ENCODE measurements at places on chromosomes 13 and 19. TPM values are rescaled to one million over a fixed set of nuclear protein-coding genes. Genes with fewer than 3 reads are reported as not detected.

- peak; percentile 68 for DNase-seq
Observed at GRCh38 chr19:35715981-35716800, 1.6 kb upstream of the KMT2B start.

DNA sequence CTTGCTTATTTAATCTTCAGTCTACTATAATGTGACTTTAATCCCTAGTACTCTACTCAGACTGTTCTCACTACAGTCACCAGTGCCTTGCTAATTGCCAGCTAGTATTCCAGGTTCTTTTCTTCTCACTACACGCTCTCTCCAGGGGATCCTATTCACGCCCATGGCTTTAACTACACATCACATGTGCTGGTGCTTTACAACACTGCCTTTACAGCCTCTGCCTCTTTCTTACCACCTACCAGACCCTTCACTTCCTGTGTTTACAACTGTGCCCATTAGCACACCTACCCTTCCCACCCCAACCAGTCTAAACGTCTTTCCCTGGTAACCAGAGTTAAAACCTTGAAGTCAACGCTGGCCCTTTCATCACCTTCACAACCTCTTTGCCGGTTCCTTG is 249.5 kb downstream of the DNAJC15 start:
- DNase-seq = no peak

- no peak for DNase-seq
Observed at GRCh38 chr13:30292325-30292724, 15.0 kb downstream of the KATNAL1 start.

DNA sequence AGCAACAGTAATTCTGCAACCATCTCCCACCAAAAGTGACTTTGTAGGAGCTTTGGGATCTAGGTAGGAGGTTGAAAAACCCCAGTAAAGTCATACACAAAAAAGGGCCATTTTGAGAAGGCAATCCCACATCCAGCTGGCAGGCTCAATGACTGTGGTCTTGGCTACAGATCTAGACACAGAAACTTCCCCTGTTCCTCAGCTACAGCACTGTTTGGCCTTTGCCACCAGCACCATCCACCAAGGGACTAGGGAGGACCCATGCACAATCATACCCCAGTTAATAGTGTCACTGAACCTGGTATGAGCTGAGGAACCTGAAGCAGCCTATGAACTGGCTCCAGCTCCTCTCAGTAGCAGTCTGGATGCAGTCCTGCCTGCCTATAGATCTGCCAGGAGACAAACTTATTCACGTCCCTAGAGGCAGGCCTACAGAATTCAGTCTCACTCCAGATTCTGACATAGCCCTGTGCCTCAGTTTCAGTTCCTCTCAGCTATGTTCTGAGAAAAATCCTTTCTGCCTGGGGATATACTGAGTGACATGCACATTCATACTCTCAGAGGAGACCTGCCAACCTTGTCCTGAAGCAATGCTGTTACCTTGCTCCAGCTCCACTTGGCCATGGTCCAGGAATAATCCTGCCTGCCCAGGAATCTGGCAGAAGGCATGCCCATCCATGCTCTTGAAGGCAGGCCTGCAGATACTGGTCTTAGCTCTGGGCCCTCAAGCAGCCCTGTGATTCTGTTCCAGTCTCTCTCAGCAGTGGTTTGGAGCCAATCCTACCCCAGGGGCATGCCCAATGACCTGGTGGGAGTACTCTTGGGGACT is 2048.3 kb upstream of the PCDH20 start:
- DNase-seq = no peak

- no peak for DNase-seq
Observed at GRCh38 chr13:37097076-37097475, 8.4 kb downstream of the CSNK1A1L start.

DNA sequence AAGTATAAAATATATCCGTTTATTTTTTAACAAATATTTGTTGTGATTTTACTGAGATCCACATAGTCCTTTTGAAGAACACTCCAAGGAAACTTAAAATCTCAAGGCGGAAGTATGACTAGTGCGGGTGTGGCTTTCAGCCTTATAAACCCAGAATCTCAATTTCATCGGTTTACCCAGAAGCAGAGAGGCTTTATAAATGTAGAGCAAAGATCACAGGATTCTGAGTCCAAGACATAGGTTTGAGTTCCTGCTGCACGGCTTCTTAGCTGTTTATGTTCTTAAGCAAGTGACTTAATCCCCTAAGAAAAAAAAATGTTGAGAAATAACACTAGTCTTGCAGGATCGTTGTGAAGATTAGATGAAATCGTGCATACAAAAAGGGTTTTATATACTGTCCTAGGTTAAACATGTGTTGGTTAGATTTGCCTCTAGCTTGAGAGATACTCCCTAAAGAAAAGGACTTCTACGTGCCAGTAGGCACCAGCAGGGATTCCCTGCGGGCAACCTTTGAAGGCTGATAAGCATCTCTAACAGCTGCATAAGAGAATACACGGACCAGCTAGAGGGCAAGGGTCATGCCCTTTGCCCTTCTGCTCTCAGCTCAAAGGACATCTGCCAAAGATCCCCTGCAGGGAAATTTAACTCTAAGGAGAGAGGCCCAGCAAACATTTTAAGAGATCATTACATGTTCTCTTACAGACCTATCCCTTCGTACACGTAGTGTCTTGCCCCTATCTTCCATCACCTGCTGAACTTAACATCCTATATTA is 130.4 kb upstream of the MIR17HG start:
- peak; percentile 7 for DNase-seq

- DNase-seq = no peak
Observed at GRCh38 chr13:71597150-71597549, 269.9 kb downstream of the DACH1 start.

- no peak for DNase-seq
Observed at GRCh38 chr13:95301968-95302393, 730 bp upstream of the ABCC4 start.

DNA sequence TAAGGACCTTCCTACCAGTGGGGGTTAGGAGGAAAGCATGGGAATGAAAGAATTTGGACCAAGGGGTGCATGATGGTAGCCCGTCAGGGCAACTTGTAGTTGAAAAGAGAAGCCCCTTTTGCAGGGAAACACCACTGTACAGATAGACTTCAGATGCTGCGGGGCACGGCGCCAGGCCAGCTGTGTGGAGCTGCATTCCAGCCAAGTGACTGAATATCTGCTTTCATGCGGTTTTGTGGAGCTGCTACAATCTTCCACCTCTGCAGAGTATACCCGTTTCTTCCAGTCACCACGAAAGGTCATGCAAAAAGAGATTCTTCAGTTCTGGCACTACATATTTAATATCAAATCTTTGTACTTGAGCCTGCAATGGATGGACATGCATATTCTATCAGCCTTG is 104.7 kb downstream of the RGCC start:
- peak; percentile 96 for DNase-seq

DNA sequence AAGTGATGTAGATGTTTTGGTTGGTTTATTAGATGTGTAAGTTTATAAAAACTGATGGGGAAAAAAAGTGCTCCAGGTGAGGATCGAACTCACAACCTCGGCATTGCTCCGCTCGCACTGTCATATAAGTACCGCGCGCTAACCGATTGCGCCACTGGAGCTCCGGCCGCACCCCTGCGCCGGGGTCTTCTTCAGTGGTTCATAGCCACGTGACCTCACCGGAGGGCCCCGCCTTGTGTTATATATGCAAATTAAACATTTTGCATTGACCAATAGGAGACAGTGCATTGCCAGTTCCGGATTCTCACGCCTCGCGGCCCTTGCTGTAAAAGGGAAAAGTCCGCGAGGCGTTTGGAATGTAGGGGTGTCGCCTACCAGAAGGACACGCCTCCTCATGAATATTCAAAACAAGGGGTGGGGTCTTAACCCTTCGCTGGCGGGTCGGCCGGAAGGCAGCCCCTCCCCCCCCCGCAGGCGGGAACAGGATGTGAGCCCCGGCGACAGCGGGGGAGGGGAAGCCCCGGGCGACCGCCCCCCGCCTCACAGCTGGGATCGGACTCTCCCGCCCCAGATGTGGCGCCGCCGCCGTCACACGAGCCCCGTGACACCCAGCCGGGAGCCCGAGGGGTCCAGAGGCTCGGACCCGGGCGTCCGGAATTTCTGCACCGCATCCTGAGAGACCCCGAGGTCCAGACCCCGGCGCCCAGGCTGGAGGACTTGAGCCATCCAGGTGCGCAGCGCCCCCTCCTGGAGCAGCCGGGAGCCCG is at the start of gene PLEKHG2:
TSS of gene PLEKHG2 (plus strand) at position 570 of the 767 bp plus-strand sequence. CDS start 1,418 bp downstream, outside the sequence.
- peak; percentile 100 for DNase-seq

DNA sequence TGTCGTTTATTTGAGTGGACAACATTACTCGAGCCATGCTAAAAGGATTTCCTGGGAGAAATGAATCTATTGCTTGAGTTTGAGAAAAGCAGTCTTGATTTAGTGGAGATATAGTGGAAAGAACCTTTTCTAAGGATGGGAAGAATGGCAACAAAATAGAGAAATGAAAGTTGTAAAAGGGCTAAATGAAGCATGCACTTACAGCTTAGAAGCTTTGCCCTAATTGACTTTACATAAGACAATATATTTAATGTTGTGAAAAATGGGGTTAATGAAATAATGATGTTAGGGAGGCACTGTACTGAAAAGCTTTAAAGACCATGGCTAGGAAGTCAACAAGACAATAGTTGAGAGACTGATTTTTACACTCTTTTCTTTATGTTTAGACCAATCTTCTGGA is 35.4 kb downstream of the SLC10A2 start:
- no peak for DNase-seq

- DNase-seq = no peak
Observed at GRCh38 chr13:28049215-28049614, 51.2 kb downstream of the FLT3 start.

DNA sequence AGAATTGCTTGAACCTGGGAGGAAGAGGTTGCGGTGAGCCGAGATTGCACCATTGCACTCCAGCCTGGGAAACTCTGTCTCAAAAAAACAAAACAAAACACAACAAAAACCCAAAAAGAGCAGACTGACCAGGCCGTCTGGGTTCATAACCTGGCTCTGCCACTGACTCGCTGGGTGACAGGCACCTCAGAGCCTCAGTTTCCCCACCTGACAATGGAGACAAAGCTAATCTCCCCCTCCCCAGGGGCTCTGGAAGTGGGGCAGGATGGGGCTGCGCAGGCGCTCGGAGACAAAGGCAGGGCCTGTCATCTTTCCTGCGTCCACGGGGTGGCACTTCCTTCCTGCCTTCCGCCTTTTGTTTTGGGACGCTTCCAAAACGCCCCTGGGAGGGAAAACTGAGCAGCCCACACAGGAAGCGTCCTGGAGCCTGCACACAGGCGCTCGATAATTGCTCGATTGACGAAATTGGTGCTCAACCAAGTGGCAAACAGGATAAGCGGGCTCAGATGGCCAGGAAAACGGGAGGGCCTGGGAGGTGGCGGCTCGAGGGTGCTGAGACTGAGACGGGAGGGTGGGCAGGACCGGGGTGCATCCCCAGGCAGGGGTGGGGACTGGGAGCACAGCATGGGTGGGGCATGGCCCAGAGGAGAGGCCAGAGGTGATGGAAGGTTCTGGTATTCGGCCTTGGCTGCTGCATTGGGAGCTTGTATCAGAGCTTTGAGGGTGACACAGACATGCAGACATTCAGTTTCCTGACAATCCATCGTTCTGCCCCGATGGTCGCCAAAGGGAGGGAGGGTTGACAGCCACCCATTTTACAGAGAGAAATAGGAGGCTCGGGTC is 17.8 kb downstream of the SPC24 start:
- peak; percentile 92 for DNase-seq

- no peak for DNase-seq
Observed at GRCh38 chr19:28656644-28657043, 556.3 kb downstream of the UQCRFS1 start.

GRCh38 chr19:30692181-30692811 is 320.1 kb downstream of the ZNF536 start:
- no peak for DNase-seq

DNA sequence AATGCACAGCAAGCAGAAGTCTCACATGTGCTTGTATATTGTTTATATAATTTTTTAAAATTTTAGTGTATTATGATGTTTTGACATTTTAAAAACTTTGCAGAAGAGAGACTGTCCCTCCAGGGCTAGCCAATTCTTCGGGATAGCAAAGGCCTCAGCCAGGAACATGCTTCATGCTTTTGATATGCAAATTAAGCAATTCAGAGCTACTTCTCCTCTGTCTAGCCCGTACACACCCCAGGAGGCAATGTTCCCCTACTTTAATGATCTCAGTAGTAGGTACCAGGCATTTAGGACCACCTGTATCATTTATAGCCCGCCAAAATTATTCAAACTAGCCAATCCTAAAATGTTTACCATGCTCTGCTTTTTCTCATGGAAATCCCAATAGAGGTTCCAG is 1116.2 kb downstream of the OLFM4 start:
- no peak for DNase-seq

DNA sequence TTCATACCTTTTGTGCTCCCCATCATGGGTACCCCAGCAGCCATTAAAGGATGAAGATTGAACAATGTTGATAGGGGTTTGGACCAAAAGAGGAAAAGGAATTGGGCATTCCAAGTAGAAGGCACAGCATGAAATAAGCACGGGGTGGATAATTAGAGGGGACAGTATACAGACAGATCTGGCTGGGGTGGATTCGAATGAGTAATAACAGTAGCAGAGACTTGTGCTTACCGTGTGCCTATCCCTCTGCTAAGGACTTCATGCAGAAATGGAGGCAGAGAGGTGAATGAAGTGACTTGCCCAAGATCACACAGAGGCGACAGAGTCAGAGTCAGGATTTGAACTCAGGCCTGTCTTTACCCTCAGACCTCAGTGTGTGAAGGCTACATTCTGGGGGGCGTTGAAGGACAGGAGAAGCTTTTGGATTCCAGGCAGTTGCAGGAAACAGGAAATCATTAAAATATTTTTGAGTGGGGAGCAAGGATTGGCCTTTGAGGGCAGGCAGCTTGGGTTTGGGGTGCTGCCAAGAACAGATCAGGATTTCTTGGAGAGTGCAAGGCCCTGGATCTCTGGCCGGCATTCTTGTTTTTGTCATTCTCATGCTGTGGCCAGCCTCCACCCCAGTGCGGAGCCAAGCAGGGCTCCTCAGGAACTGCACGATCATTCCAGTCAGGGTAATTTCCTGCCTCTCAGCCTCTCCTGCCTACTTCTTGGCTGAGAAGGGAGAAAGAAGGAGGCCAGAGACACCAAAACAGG is 18.7 kb downstream of the PAF1 start:
- DNase-seq = peak; percentile 94

DNA sequence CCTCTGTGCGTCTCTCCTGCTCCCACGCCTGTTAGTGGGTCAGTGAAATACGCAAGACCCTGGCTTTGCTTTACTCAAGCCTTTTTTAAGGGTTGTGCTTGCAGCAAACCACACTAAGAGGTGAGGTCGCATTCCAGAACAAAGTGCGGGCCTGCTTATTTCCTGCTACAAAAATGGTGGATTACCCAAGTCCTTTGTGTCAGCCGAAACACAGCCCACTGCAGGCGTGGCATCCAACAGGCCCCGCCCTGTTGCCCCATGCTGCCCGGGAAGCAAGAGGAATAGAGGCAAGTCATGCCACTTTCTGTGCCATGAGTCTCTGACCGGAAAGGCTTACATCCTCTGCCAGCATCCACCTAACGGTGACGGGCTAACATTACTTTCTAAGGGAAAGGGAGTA is 7.7 kb upstream of the IRS2 start:
- no peak for DNase-seq

- DNase-seq = peak; percentile 84
Observed at GRCh38 chr13:75481176-75482069, 546 bp downstream of the TBC1D4 start.

- peak; percentile 24 for DNase-seq
Observed at GRCh38 chr19:4007836-4008539, 452 bp downstream of the PIAS4 start.

Gene CYP2F1
- 0.23 TPM for polyA plus RNA-seq

Gene PAN3
- polyA plus RNA-seq = 16.0 TPM

Gene CCDC70
- polyA plus RNA-seq = not detected

Gene ZNF432
- 11.4 TPM for polyA plus RNA-seq

All from muscle of back (tissue), 13 donors.